Fibroblast of lung (primary cell): ENCODE measurements at places on chromosomes 5 and 9.

DNA sequence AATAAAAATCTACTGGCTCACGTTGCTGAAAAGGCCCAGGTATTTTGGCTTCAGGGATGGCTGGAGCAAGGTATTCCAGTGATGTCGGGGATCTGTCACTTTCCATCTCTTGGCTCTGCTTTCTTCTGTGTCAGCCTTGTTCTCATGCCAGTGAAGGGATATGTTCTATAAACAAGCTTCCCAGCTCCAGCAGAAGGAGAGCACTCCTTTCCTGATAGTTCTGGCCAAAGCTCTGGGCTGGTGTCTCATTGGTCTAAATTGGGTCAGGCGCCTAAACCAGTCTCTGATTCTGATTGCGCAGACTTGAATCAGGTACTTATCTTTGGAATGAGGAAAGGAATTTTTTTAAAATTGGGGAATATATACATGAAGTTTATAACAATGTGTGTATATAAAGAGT, 5.1 kb downstream of the SNX30 start:
- DNase-seq: peak; percentile 40

- no peak for DNase-seq
Observed at GRCh38 chr5:141863569-141864178, 14.5 kb downstream of the PCDH1 start.

GRCh38 chr5:153147891-153148623, 342.4 kb upstream of the GRIA1 start:
- DNase-seq: peak; percentile 72

DNA sequence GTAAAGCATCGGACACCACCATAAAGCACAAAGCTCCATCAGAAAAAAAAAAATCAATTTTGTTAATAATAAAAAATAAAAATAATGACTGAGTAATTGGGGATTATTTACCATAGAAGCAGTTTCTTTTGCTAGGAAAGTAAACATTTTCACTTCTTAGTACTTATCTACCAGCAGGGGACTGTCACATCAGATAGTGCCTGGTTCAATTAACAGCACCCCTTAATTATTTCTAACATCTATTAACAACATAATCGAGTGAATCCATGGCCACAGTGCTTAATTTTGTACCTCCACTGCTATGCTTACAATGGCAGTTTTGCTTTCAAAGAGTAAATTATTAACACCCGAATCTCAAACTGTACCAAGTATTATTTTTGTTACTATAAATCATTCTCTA, 221.7 kb downstream of the SMARCA2 start:
- DNase-seq: no peak

- no peak for DNase-seq
Observed at GRCh38 chr5:55714339-55714738, 2.2 kb upstream of the SLC38A9 start.

GRCh38 chr5:174837919-174838902, 113.8 kb downstream of the MSX2 start:
- peak; percentile 87 for DNase-seq

GRCh38 chr9:136921718-136922117, 22.8 kb downstream of the FBXW5 start:
- no peak for DNase-seq

- peak; percentile 73 for DNase-seq
Observed at GRCh38 chr9:38682713-38683112, 37.2 kb downstream of the FAM240B start.

GRCh38 chr5:73630765-73631164, 4.8 kb downstream of the ARHGEF28 start:
- no peak for DNase-seq

DNA sequence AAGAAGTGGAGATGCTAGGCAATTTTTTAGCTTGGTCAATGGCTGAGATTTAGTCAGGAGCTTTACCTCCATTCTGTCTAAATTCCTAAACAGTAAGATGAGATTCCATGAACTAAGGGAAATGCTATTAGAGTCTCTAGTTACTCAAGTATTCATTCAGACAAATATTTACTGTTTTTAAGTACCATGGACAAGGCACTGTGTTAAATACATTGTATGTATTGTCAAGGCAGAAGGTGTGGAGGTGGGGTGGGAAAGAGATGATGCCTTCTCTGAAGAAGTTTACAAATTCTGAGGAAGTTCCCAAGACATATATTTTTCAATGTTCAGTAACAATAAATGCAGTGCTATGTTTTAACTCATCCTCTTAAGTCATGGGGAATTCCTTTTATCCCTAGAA, 459.9 kb upstream of the NMUR2 start:
- DNase-seq: no peak

GRCh38 chr5:27652505-27652904, 614.1 kb upstream of the CDH9 start:
- DNase-seq: no peak

GRCh38 chr9:130234340-130235260, 31.0 kb upstream of the HMCN2 start:
- DNase-seq: peak; percentile 51

- no peak for DNase-seq
Observed at GRCh38 chr5:51821697-51822096, 438.4 kb downstream of the ISL1 start.

- DNase-seq: no peak
Observed at GRCh38 chr9:80644044-80644443, 1045.3 kb downstream of the TLE1 start.

GRCh38 chr9:127967151-127967809, 13.5 kb downstream of the EEIG1 start:
- no peak for DNase-seq

- no peak for DNase-seq
Observed at GRCh38 chr5:40045429-40045828, 620.6 kb upstream of the DAB2 start.

- DNase-seq: no peak
Observed at GRCh38 chr9:88007291-88007650, 32.9 kb upstream of the CDK20 start.

DNA sequence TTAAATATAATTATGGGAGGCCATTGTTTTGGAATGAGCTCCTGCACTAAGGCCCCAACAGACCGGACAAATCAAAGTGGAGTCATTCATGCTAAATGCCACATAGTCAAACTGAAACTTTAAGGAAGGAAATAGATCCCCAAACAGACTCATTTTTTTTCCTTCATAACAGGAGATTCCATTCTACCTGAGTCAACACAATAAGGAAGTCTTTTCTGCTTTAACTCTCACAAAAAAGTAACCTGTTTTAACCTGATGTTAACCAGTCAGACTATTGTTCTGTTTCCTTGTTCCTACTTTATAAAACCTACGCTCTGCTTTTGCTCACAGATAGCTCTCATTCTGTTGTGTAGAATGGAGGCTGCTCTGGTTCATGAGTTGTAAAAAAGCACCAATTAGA, 234.9 kb downstream of the YTHDC2 start:
- DNase-seq: no peak

DNA sequence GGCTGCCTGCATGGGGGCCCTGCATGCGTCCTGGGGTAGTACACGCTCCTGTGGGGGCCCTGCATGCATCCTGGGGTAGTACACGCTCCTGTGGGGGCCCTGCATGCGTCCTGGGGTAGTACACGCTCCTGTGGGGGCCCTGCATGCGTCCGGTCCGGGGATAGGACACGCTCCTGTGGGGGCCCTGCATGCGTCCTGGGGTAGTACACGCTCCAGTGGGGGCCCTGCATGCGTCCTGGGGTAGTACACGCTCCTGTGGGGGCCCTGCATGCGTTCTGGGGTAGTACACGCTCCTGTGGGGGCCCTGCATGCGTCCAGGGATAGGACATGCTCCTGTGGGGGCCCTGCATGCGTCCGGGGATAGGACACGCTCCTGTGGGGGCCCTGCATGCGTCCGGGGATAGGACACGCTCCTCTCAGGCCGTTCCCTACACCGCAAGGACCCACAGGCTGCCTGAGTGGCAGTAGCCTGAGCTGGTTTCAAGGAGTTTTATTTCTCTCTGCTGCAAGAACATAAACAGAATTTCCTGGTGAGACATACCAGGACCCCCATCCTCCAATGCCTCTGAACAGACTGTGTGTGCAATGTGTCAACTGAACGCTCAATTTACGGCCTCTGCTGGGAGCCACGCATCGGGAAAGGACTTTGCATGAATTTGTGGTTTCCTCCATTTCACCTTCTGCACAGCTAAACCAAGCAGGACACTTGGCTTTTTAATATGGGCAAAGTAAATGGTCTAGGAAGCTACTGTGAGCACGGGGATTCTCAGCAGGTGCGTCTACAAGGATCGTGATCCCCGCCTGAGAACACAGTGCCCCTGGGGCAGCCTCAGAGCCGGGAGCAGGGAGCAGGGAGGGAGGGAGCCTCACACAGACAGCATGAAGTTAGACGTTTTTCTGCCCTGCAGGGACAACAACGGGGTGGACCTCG, 48.9 kb upstream of the CLPTM1L start:
- DNase-seq: no peak

GRCh38 chr9:127092041-127092608, 30.3 kb downstream of the ANGPTL2 start:
- DNase-seq: peak; percentile 36

- no peak for DNase-seq
Observed at GRCh38 chr5:176732306-176732705, 78.1 kb upstream of the UNC5A start.

- DNase-seq: peak; percentile 94
Observed at GRCh38 chr5:72210888-72211678, 103.8 kb downstream of the MAP1B start.

- DNase-seq: peak; percentile 1
Observed at GRCh38 chr9:78781681-78782080, 484.8 kb downstream of the PSAT1 start.

- DNase-seq: no peak
Observed at GRCh38 chr9:117821954-117822353, 117.8 kb downstream of the TLR4 start.

GRCh38 chr9:84139296-84140070, 158.9 kb downstream of the RMI1 start:
- DNase-seq: peak; percentile 81

DNA sequence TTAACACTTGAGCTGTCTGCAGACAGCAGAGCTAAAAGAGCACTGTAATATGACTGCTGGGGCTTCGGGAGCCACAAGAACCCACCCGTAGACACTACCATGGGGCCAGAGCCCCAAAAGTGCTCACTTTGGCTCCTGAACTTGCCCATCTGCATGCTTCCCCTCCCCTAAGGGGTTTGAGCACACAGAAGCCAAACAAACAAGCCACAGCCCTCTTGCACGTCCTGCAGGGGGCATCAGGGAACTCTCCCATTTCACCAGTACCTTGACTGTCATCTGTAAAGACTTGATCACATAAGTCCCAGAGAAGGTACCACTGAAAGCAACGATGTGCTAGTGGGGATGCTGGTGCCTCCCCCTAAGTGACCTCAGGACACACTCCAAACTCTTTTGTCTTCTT, 681.8 kb downstream of the SEMA5A start:
- DNase-seq: peak; percentile 32

- DNase-seq: peak; percentile 52
Observed at GRCh38 chr5:140575309-140575708, 10.7 kb downstream of the SLC35A4 start.

GRCh38 chr5:158725297-158725851, 374.3 kb downstream of the EBF1 start:
- DNase-seq: peak; percentile 39

GRCh38 chr5:59008816-59009473, 426.1 kb downstream of the RAB3C start:
- DNase-seq: no peak

DNA sequence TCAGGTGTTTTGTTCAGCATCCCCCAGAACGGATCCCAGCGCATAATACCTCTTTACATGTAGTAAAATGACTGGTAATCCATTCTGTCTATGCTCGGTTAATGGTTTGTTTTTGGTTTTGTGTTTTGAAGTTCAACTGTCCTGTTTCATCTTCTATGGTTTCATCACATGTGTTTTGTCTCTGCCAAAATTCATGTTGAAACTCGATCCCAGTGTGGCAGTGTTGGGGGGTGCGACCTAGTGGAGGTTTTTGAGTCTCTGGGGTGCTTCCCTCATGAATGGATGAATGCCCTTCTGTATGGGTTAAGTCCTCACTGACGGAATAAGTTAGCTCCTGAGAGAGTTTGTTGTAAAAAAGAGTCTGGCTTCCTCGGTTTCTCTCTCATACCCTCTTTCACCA, 317.4 kb downstream of the KDM4C start:
- no peak for DNase-seq

DNA sequence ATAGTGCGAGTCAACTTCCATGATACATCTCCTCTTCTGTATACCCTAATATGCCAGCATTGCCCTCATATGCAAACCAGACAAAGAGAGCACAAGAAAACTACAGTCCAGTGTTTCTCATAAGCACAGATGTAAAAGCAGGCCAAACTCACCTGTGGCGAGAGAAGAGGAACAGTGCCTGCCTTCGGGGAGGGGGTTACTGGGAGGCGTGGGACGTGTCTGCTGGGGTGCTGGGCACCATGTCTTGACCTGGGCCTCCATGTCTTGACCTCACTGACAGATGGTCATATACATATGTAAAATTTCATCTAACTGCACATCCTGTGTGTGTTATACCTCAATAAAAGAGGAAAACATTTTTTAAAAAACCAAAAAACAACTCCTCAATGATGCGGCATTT, 159.3 kb upstream of the PPP1R26 start:
- DNase-seq: no peak

- no peak for DNase-seq
Observed at GRCh38 chr5:80568251-80568650, 1.8 kb downstream of the ANKRD34B start.

- no peak for DNase-seq
Observed at GRCh38 chr5:87746891-87747377, 334.2 kb upstream of the CCNH start.
